ENCODE measurements at places on chromosomes 2 and 18. TPM values are rescaled to one million over a fixed set of nuclear protein-coding genes. Genes with fewer than 3 reads are reported as not detected.

DNA sequence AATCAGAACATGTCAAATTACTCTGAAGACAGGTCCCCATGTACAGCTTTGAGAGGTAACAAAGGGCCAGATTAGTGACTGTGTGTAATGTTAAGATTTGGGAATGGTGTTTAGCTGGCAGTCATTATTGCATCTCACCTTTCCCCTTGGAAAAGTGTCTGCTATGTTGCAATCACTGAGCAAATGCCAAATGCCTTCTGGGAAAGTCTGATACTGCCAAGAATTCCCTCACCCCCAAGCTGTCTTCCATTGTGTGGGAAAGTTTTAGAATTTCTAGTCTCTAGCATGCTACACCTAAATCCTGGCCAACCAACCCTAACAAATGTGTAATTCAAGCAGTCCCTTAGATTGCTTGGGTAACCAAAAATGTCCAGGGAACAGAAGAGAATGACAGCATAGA is 13.6 kb upstream of the PELI1 start:
- H3K4me1 ChIP-seq, result no peaks in the 10 kb centered on the region
- H3K36me3 ChIP-seq, result no peaks in the 10 kb centered on the region
- DNase-seq, result no peak
- H3K27ac ChIP-seq, result no peak overlapping the region
- no peak overlapping the region for H3K4me3 ChIP-seq
- H3K27me3 ChIP-seq, result no peaks in the 10 kb centered on the region

DNA sequence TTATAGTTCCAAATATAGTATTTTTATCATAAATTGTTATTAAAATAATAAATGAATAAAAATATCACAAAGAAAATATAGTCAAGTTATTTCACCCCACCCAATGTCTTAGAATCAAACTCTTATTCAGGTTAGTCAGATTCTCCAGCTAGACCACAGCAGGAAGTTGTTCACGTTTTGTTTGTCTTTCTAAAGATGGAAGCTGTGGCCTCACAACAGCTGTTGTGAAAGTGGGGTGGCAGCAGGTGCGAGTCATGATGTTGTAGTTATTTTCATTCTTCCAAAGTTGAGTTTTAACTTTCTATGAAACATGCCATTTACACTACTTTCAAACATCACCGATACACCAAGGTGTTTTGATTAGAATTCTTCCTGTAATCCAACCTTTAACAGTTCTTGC is 272.9 kb downstream of the SLC8A1 start:
- no peaks in the 10 kb centered on the region for H3K36me3 ChIP-seq
- no peak for DNase-seq
- H3K27me3 ChIP-seq, result no peaks in the 10 kb centered on the region
- H3K27ac ChIP-seq, result no peak overlapping the region
- H3K4me3 ChIP-seq, result no peak overlapping the region

The C2orf49 gene
- 16.7 TPM for total RNA-seq

DNA sequence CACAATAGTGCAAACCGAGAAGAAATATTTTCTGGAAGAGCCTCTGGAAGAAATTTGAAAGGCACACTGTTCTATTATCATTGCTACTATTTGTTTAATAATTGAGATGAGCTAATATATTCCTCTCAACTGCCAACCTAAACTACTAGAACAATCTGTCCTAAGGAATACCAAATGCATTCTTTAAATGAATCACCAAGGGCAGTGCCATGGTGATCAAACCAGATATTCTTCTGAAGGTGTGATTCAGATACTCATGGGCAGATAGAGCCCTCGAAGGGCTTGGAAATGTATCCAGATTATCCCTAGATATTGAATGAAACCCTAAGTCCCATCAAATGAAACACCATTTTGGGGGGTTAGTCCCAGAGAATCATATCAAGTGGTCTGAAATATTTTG is 76.6 kb downstream of the FIGN start:
- no peaks in the 10 kb centered on the region for H3K36me3 ChIP-seq
- peaks cover 33% of the 10 kb centered on the region for H3K4me1 ChIP-seq
- H3K27me3 ChIP-seq, result no peaks in the 10 kb centered on the region
- H3K4me3 ChIP-seq, result no peak overlapping the region

- H3K27me3 ChIP-seq, result no peaks in the 10 kb centered on the region
- no peak overlapping the region for H3K4me3 ChIP-seq
- H3K36me3 ChIP-seq, result no peaks in the 10 kb centered on the region
- H3K27ac ChIP-seq, result no peak overlapping the region
Observed at GRCh38 chr2:144131042-144131441, 388.9 kb downstream of the ZEB2 start.

DNA sequence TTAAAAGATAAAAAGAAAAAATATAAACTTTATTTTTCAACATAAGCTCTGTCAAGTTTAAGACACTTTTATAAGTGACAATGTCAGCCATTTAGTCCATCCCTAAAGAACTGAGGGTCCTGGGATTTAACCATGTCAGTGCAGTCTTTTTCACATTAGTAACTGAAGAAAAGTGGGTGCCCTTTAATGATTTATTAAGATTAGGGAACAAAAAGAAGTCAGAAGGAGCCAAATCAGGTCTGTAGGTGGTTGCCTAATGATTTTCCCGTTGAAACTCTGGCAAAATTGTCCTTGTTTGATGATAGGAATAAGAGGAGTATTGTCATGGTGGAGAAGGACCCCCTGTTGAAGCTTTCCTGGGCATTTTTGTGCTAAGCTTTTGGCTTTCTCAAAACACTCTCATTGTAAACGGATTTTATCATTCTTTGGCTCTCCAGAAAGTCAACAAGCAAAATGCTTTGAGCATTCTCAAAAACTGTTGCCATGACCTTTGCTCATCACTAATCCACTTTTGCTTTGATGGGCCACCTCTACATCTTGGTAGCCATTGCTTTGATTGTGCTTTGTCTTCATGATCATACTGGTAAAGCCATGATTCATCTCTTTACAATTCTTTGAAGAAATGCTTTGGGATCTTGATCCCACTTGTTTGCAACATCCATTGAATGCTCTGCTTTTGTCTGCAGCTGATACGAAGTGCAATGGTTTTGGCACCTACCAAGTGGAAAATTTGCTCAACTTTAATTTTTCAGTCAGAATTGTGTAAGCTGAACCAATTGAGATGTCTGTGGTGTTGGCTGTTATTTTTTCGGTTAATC is 22.0 kb downstream of the TSPYL6 start:
- no peak for DNase-seq
- no peaks in the 10 kb centered on the region for H3K36me3 ChIP-seq
- H3K4me3 ChIP-seq, result no peak overlapping the region
- H3K27ac ChIP-seq, result no peak overlapping the region
- peaks cover 4% of the 10 kb centered on the region for H3K4me1 ChIP-seq

- no peak overlapping the region for H3K27ac ChIP-seq
- no peak for DNase-seq
- no peaks in the 10 kb centered on the region for H3K27me3 ChIP-seq
- no peaks in the 10 kb centered on the region for H3K36me3 ChIP-seq
- H3K4me3 ChIP-seq, result no peak overlapping the region
Observed at GRCh38 chr2:147297820-147298219, 547.0 kb upstream of the ACVR2A start.

The ARHGEF4 gene
- 2.5 TPM for total RNA-seq

The PDCD1 gene
- 2.6 TPM for total RNA-seq

GRCh38 chr18:68560128-68560527 is 154.8 kb downstream of the TMX3 start:
- H3K4me1 ChIP-seq, result no peaks in the 10 kb centered on the region
- no peak for DNase-seq
- no peak overlapping the region for H3K27ac ChIP-seq
- no peaks in the 10 kb centered on the region for H3K27me3 ChIP-seq
- no peaks in the 10 kb centered on the region for H3K36me3 ChIP-seq
- no peak overlapping the region for H3K4me3 ChIP-seq

DNA sequence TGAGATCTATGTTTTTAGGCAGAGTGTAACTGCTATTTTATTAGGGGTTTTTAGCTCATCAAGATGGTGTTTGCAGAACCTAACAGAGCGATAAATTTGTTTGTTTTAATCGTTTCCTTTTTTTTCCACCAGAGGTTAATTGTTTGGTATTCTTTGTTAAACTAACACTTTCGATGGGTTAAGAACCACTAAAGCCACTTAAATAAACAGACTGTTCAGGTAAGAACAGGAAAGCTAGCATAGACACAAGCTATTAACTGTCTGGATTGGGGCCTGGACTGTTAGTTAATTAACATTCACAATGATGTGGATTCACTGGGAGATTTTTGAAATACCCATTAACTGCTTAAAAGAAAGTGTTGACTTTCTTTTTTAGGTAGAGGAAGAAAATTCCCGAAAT is 209.0 kb upstream of the COPS8 start:
- DNase-seq, result no peak
- no peak overlapping the region for H3K4me3 ChIP-seq
- H3K27ac ChIP-seq, result no peak overlapping the region
- no peaks in the 10 kb centered on the region for H3K27me3 ChIP-seq

GRCh38 chr2:147520817-147521216 is 324.0 kb upstream of the ACVR2A start:
- H3K4me1 ChIP-seq, result no peaks in the 10 kb centered on the region
- no peak for DNase-seq

- H3K27me3 ChIP-seq, result no peaks in the 10 kb centered on the region
- H3K27ac ChIP-seq, result no peak overlapping the region
- no peak for DNase-seq
- H3K4me3 ChIP-seq, result peak overlapping the region; percentile 27
- H3K36me3 ChIP-seq, result no peaks in the 10 kb centered on the region
Observed at GRCh38 chr2:10331702-10332401, 29.1 kb downstream of the HPCAL1 start.

The COL4A3 gene
- 6.2 TPM for total RNA-seq

GRCh38 chr18:65227970-65228369 is 522.8 kb upstream of the CDH7 start:
- H3K27me3 ChIP-seq, result no peaks in the 10 kb centered on the region
- no peak overlapping the region for H3K4me3 ChIP-seq
- no peak overlapping the region for H3K27ac ChIP-seq

DNA sequence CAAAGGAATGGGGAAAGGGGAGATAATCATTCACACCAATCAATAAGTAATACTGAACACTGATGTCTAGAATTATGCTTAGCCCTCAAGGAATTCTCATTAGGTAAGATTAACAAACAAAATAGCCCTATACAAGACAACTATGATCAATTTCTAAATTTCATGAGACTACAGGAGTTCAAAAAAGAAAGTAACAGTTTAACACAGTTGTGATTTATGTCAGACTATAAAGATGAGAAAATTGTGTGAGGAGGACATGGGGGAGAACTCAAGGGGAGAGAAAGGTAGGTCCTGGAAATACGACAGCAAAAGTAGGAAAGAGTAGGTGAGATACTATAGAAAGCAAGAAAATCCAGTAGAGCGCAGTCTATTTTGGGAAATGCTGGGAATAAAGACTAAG is 14.9 kb downstream of the ROCK1 start:
- H3K27me3 ChIP-seq, result no peaks in the 10 kb centered on the region
- H3K4me3 ChIP-seq, result no peak overlapping the region
- H3K27ac ChIP-seq, result no peak overlapping the region
- H3K4me1 ChIP-seq, result peaks cover 53% of the 10 kb centered on the region

DNA sequence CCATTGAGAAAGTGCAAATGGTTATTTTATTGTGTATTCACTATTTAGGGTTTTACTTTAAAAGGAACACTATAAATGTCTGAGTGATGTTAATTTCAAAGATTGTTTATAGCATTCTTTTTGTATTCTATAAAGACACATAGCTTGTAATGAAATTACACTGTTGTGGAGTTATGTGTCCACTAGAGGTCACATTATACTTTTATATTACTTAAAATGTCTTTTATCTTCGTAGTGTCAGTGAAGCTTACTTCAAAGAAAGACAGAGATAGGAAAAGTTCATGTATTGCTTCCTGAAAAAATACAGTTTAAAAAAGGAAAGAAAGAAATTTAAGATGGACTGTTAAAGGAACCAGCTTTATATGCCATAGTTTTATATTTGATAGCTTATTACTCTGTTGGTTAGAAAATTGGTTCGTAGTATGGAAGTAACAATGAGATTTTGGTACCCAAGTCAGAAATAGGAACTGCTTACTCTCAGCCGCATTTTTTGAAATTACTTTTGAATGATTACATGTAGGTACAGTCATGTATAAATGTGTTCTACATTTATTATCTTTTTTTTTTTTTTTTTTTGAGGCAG is 20.5 kb downstream of the APLF start:
- H3K27ac ChIP-seq, result no peak overlapping the region
- no peak overlapping the region for H3K4me3 ChIP-seq
- no peak for DNase-seq

- no peak for DNase-seq
- H3K4me1 ChIP-seq, result peaks cover 9% of the 10 kb centered on the region
- H3K27ac ChIP-seq, result no peak overlapping the region
- no peak overlapping the region for H3K4me3 ChIP-seq
- no peaks in the 10 kb centered on the region for H3K27me3 ChIP-seq
Observed at GRCh38 chr2:99571954-99572353, 82.1 kb upstream of the REV1 start.

DNA sequence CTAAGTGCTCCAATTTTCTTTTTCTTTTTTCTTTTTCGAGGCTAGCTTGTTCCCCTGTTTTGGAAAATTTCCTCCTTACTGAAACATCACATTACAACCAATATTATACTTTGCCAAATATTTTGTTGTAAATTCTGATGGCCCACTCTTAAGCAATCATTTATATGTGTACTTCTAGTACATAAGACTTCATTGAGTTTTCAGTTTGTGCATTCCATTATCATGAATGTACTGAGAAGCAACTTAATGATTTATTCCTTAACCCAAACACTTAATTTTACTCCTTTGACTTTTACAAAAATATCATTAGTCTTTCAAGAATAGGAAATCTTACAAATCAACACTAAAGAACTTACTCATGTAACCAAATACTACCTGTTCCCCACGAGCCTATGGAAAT is 242.4 kb downstream of the ARHGAP15 start:
- no peaks in the 10 kb centered on the region for H3K4me1 ChIP-seq
- H3K4me3 ChIP-seq, result no peak overlapping the region
- H3K27me3 ChIP-seq, result no peaks in the 10 kb centered on the region
- H3K36me3 ChIP-seq, result no peaks in the 10 kb centered on the region
- DNase-seq, result no peak

GRCh38 chr2:127072970-127073369 is 34.0 kb downstream of the BIN1 start:
- H3K27ac ChIP-seq, result no peak overlapping the region

GRCh38 chr2:237160271-237160919 is 74.7 kb downstream of the COPS8 start:
- no peak overlapping the region for H3K4me3 ChIP-seq
- peaks cover 13% of the 10 kb centered on the region for H3K4me1 ChIP-seq
- no peaks in the 10 kb centered on the region for H3K36me3 ChIP-seq
- no peak for DNase-seq
- peaks cover 4% of the 10 kb centered on the region for H3K27me3 ChIP-seq
- H3K27ac ChIP-seq, result peak overlapping the region; percentile 82

DNA sequence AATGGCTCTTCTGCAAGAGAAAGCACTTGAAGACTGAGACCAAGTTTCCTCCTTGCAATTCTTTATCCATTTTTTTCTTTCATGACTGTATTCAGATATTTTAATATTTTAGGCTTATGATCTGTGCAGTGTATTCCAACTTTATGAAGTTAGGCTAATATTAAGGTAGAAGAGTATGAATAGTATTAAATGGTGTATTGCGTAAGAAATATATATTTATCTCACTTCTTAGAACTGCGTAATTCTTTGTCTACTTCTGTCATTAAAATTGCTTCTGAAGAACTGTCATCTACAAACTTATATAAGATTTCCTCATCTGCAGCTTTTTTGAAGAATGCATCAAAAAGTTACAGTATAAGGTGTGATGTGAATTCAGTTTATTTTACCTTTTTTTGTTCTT is 183.2 kb downstream of the DLGAP1 start:
- H3K4me3 ChIP-seq, result no peak overlapping the region
- H3K27ac ChIP-seq, result no peak overlapping the region
- no peaks in the 10 kb centered on the region for H3K4me1 ChIP-seq

GRCh38 chr2:45860136-45861121 is 209.0 kb downstream of the PRKCE start:
- peak; percentile 71 for DNase-seq
- H3K27me3 ChIP-seq, result no peaks in the 10 kb centered on the region
- H3K36me3 ChIP-seq, result no peaks in the 10 kb centered on the region
- no peak overlapping the region for H3K4me3 ChIP-seq
- H3K27ac ChIP-seq, result peak overlapping the region; percentile 53

Data from heart right ventricle (tissue), 16 donors.